ENCODE measurements at places on chromosomes 1 and 21. TPM values are rescaled to one million over a fixed set of nuclear protein-coding genes. Genes with fewer than 3 reads are reported as not detected.

The GCSAML gene
- total RNA-seq = not detected

The ZZZ3 gene
- total RNA-seq = 31.3 TPM

The DENND1B gene
- 1.1 TPM for total RNA-seq

The ARHGAP30 gene
- total RNA-seq = not detected

The CFAP107 gene
- not detected for total RNA-seq
